Effector memory CD8-positive, alpha-beta T cell (primary cell): ENCODE measurements at places on chromosomes 3 and 15.
A peak's percentile ranks its signal among the peaks of the same experiment; 100 is the strongest.

DNA sequence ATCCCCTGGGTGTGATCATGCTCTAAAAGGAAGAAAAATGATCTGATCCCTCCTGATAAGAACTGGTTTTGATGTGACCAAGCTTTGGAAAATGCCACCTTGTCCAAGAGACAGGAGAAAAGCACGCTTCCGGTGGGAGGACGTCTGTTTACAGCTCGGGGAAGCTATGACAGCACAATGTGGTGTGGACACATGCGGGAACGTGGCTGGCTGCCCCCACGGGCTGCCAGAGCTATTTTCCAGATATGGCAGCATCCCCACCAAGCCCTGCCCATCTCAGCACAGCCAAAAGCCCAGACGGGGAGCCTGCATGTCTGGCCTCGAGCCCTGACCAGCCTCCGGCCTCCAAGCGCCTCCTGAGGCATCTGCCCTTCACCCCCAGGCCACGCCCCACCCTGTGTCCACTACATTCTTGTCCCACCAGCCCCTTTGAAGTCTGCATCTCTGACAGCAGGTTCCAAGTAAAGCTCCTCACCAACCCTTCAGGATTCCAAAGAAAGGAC is 63.2 kb upstream of the HRH1 start:
- DNase-seq, result no peak

GRCh38 chr3:12451481-12451880 is 32.8 kb upstream of the TSEN2 start:
- no peak for DNase-seq

DNA sequence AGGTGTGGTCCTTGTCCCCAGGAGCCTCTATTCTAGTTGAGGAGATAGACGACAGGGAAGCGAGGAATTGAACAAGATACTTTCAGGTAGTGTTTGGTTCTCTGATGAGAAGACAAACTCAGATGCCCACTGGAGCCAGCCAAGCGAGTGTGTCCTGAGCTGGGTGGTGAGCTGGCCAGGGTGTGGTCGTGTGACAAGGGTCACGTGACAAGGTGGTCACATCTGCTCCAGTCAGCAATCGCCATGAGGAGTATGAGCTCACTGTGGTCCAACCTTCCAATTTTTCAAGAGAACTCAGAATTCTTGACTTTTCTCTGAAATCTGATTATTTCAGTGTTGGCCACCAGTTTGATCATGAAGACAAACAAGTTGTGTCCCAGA is 39.5 kb downstream of the SLC6A6 start:
- DNase-seq, result no peak

GRCh38 chr3:184710870-184711492 is 883 bp downstream of the MAGEF1 start:
- peak; percentile 18 for DNase-seq

DNA sequence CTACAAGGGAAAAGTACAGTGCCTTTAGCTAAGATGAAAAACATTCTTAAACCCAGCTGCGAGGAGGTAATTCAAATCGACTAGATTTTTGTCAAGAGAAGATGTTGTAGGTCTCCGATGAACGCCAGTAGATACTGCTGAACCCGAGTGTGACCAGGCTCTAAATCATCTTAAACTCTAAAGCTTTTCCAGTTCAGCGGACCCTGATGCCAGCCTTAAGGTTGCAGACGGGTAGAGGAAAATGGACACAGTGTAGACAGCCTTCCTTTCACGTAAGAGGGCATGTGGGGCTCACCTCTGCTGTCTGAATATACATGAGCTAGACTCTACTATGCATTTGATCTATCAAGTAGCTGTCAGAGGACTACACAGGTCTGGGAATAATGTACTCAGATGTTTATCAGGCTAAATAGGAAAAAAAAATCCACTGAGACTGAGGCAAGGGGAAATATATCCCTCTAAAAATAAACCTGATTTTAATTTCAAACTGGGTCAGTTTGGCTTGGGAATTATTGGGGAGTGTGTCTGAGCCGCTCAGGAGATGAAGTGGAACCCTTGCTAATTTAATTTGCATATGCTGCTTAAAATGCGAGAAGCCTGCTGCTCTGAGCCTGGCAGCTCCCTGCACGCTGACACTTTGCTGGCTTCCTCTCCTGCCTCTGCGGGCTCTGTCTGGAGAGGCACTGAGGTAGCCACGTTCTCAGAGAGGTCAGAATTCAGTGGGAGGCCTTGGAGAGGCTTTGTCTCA is 151.9 kb downstream of the CADPS start:
- DNase-seq, result no peak

- DNase-seq, result no peak
Measured at GRCh38 chr15:76282465-76282864, 28.8 kb downstream of the ETFA start.

- no peak for DNase-seq
Measured at GRCh38 chr3:194989241-194989640, 281.7 kb downstream of the XXYLT1 start.

DNA sequence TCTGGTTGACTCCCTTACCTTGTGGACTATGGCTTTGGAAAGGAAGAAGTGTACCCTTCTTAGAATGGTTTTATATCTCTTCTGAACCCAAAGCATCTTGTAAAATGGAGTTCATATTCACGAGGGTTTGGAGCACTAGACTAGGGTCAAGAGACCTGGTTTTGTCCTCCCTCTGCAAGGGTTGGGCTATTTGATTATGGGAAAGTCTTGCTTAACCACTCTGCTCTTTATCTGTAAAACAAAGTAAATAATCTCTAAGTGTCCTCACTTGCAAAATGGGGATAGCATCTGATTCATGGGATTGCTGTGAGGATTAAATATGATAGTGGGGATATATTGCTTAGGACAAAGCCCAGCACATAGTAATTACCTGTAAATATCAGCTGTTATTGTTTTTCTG is 17.9 kb upstream of the SLC2A2 start:
- DNase-seq, result no peak

GRCh38 chr3:194204042-194204987 is 68.4 kb downstream of the HES1 start:
- DNase-seq, result no peak

- no peak for DNase-seq
Measured at GRCh38 chr3:58591517-58592510, 14.6 kb upstream of the FAM107A start.

- DNase-seq, result no peak
Measured at GRCh38 chr15:57696146-57696545, 10.4 kb upstream of the POLR2M start.

- DNase-seq, result no peak
Measured at GRCh38 chr3:16406166-16406565, 107.3 kb downstream of the RFTN1 start.

DNA sequence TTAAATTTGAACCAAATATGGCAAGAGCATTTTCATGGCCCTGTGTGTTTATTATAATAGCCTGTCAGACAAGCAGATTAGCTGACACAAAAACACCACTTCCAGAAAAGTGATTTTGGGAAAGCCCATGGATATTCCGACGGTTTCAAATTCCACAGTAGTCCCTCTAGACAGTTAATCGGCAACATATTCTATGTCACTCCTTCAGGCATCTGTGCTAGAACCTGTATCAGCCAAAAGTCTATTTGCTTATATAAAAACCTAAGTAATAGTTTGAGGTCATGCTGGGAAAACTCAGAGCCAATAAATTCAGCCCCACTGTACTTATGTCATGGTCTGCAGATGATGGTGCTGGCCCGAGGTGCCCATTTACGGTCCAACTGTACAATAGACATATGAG is 110.2 kb upstream of the ARHGEF26 start:
- no peak for DNase-seq

- DNase-seq, result peak; percentile 40
Measured at GRCh38 chr3:9727041-9727595, 4.4 kb upstream of the BRPF1 start.

DNA sequence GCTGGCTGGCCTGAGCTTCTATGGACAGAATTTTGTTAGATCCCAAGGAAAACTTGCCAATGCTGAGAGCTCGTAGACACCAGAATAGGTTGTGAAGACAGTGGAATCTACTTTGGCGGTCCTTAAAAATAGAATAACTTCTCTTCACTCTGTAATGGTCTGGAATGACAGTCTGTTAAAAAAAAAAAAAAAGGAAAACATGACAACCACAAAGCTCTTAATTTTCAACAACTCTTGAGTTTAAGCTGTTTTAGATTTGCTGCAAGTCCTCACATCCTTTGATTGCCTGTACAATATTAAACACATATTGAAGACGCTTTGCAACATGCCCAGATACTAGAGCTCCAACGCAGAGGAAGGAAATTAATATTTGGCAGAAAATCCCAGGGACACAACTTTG is 122.8 kb upstream of the GALNT15 start:
- DNase-seq, result no peak

DNA sequence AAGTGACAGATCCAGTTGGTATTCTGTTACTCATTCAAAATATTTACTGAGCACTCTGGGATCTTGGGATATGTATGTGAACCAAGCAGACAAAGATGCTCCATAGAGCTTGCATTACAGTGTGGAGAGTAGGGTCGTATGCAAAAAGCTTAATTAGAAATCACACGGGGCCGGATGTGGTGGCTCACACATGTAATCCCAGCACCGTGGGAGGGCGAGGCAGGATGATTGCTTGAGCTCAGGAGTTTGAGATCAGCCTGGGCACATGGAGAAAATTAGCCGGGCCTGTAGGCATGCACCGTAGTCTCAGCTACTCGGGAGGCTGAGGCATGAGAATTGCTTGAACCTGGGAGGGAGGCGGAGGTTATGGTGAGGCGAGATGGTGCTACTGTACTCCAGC is 68.7 kb upstream of the MB21D2 start:
- DNase-seq, result no peak

- DNase-seq, result no peak
Measured at GRCh38 chr3:27596334-27596841, 112.2 kb upstream of the SLC4A7 start.

DNA sequence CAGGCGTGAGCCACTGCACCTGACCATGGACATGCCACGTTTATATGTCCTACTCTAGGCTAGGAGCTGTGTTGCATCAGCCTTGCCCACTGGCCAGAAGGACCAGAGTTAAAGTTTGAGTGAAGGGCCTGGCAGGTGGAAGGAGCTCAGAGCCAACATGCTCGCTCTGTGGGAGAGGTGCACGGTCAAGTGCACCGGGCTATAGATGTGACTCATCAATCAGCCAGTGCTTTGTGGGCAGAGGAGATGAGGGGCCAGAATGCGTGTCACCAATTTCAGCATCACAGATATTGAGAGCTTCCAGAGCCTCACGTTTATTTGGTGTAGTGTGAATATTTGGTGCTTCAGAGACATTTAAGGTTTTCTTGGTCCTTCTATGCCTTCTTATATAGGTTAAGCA is 137.3 kb upstream of the KBTBD8 start:
- DNase-seq, result no peak

- peak; percentile 44 for DNase-seq
Measured at GRCh38 chr3:13419505-13420044, 547 bp downstream of the NUP210 start.

GRCh38 chr15:73710321-73710720 is 26.1 kb downstream of the CD276 start:
- DNase-seq, result no peak

GRCh38 chr3:30642849-30643361 is 36.5 kb downstream of the TGFBR2 start:
- DNase-seq, result no peak

DNA sequence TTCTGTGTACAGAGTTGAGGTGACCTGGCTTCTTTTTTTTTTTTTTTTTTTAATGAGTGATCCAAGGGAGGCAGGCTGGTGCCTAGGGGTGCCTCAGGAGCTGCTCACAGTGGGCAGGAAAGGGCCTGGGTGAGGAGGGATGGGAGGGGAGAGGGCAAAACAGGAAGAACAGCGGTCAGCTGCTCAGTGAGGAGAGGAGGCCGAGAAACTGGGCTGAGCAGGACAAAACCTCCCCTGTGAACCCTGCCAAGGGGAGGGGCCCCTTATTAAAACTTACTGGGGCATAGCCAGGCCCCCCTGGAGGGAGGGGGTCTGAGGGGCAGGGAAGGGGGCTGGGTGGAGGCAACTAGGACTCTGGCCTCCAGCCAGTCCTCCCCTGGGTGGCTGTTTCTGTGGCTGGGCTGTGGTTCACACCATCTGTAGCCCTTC is 3.5 kb downstream of the PLEKHO2 start:
- DNase-seq, result no peak

- no peak for DNase-seq
Measured at GRCh38 chr3:65836047-65836446, 202.7 kb downstream of the MAGI1 start.

DNA sequence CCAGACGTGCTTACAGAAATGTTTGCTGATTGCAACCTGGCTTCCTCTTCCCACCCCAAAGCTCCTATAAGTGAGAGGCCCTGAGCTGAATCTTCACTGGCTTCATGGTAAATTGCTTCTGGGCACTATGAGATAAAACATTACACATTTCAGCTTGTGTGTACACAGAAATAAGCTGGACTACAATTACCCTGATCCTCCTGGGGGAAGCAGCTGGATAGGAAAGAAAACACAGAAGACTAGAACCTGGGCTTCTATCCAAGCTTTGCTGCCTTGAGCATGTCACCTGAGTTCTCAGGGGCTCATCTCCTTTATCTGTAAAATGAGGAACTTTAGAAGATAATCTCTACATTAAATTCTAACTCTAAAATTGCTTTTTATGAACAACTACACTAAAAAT is 40.3 kb downstream of the THBS1 start:
- DNase-seq, result no peak

GRCh38 chr3:142269767-142270166 is 44.4 kb upstream of the GK5 start:
- DNase-seq, result no peak

GRCh38 chr3:150059729-150060128 is 89.0 kb upstream of the PFN2 start:
- DNase-seq, result no peak

DNA sequence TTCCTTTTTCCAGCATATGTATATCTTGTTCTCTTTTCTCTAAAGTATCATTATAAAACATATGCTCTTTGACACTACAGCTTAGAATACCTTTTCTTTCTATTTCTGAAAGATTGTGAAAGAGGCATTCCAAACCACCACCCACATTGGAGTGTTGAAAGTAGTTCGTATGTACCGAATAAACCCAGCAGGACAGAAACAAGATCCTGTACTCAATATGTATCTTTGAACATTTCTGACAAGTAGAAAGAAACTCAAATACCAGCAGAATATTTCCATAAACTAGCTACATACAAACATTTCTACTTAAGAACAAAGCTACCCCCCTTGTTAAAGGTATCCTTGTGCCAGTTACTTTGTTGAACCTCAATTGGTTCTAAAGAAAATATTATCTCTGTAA is 415.3 kb upstream of the ALCAM start:
- no peak for DNase-seq

DNA sequence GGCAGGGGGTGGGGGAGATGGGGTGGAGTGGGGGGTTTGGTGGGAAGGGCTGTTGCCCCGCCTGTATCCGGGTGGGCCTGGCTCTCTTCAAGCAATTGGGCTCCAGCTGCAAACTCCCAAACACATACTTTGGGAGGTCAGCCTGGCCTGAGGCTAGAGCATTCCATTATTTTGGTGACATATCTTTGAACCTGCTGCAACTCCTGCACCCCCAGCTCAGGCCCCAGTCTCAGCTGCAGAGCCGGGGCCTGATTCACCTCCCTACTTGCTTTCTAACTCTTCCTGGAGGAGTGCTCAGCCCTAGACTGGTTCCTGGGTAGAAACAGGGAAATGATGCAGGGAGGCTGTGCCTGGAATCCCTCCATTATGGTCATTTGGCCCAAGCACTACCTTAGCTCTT is 140.8 kb upstream of the PRR23C start:
- no peak for DNase-seq
